ENCODE measurements at places on chromosomes 12 and 14. TPM values are rescaled to one million over a fixed set of nuclear protein-coding genes. Genes with fewer than 3 reads are reported as not detected.

DNA sequence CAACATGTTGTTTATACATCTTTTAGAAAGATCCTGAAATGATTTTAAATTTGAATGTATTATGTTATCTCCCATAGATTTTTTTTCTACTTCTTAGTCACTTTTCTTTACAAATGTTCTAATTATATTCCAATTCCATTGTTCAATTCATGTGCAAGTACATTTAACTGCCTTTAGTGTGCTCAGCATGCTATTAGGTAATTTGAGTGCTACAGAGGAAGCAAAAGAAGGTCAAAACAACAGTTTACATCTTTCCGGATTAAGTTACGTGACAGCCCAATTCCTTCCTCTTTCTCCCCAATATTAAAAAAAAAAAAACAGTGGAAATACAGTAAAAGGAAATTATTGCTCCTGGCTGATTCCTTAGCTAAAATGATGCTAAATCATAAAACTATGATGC is 98.3 kb downstream of the RTN1 start:
- no peak overlapping the region for H3K27ac ChIP-seq
- no peak for DNase-seq

- no peak overlapping the region for H3K4me3 ChIP-seq
- H3K4me1 ChIP-seq: no peaks in the 10 kb centered on the region
- no peak for DNase-seq
- H3K27me3 ChIP-seq: no peaks in the 10 kb centered on the region
- H3K36me3 ChIP-seq: no peaks in the 10 kb centered on the region
- no peak overlapping the region for H3K27ac ChIP-seq
These were observed 1351.7 kb upstream of the TMEM132C start for GRCh38 chr12:126915309-126915708.

DNA sequence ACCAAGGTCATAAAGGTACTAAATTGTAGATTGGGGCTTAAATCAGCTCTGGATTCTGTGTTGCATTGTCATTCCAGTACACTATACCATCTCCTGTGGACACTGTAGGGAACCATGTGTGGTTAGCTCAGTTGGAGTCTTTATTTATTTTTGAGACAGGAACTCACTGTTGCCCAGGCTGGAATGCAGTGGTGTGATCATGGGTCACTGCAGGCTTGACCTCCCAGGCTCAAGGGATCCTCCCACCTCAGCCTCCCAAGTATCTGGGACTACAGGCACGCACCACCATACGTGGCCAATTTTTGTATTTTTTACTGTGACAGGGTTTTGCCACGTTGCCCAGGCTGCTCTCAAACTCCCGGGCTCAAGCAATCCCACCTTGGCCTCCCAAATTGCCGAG is 6.7 kb downstream of the PAPOLA start:
- H3K4me3 ChIP-seq: no peak overlapping the region
- H3K27ac ChIP-seq: no peak overlapping the region
- no peaks in the 10 kb centered on the region for H3K27me3 ChIP-seq
- no peaks in the 10 kb centered on the region for H3K36me3 ChIP-seq
- no peak for DNase-seq
- H3K4me1 ChIP-seq: peaks cover 6% of the 10 kb centered on the region

- no peak overlapping the region for H3K27ac ChIP-seq
- H3K4me3 ChIP-seq: no peak overlapping the region
- no peaks in the 10 kb centered on the region for H3K4me1 ChIP-seq
- no peaks in the 10 kb centered on the region for H3K27me3 ChIP-seq
- no peaks in the 10 kb centered on the region for H3K36me3 ChIP-seq
These were observed 162.9 kb downstream of the ADGRD1 start for GRCh38 chr12:131116468-131117117.

DNA sequence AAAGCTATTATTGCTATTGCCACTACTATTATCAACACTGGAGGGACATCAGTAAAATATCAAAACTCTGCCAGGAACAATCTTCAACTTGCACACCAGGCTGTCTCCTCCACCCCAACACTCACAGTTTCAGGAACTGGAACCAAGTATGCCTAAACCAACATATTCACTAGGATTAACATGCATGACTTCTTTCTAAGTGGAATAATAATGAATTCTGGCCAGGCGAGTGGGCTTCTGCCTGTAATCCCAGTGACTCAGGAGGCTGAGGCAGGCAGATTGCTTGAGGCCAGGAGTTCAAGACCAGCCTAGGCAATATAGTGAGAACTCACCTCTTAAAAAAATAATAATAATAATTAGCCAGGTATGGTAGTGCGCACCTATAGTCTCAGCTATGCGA is 58.1 kb downstream of the TBX5 start:
- no peak for DNase-seq
- H3K27ac ChIP-seq: no peak overlapping the region
- H3K27me3 ChIP-seq: no peaks in the 10 kb centered on the region
- no peaks in the 10 kb centered on the region for H3K4me1 ChIP-seq

GRCh38 chr12:90630006-90630405 is 325.0 kb downstream of the CCER1 start:
- no peaks in the 10 kb centered on the region for H3K4me1 ChIP-seq
- H3K4me3 ChIP-seq: no peak overlapping the region
- H3K27ac ChIP-seq: no peak overlapping the region
- DNase-seq: no peak
- no peaks in the 10 kb centered on the region for H3K27me3 ChIP-seq
- no peaks in the 10 kb centered on the region for H3K36me3 ChIP-seq

DNA sequence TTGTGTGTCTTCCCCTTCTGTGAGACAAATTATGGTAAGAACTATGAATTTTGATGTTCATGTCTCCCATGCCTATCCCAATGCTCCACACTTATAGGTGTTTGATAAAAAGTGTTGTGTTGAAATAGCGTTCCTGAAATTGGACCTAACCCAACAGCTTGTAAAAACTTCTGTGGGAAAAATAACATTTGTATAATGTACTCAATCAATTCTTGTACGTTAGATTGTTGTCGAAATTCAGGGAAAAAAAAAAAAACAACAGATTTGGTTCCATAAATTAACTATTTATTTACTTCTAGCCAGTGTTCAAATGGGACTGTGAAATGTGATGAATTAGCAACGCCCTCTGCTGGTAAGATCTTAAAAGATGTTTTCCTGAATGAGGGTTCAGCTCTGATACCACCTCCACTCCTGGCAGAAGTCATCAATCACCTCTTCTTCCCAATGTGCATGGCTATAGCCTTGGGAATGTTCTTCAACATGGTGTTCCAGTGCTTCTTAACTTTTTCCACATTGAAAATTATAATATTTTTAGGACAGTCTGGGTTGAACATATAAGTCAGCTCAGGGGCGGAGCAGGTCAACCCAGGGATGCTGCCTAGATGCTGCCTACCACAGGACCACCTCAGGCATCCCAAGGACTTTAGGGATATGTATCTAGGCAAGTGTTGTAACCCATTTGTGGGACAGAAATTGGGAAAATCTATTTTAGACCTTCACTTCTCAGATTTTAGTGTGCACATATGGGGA is 170.6 kb downstream of the OTOGL start:
- DNase-seq: no peak
- no peaks in the 10 kb centered on the region for H3K4me1 ChIP-seq
- no peak overlapping the region for H3K27ac ChIP-seq

- no peak overlapping the region for H3K27ac ChIP-seq
- DNase-seq: no peak
- H3K27me3 ChIP-seq: no peaks in the 10 kb centered on the region
- no peaks in the 10 kb centered on the region for H3K4me1 ChIP-seq
- H3K4me3 ChIP-seq: no peak overlapping the region
- no peaks in the 10 kb centered on the region for H3K36me3 ChIP-seq
These were observed 83.3 kb upstream of the CSRP2 start for GRCh38 chr12:76962099-76962498.

GRCh38 chr14:72736308-72736707 is 157.6 kb downstream of the DPF3 start:
- H3K36me3 ChIP-seq: no peaks in the 10 kb centered on the region
- H3K27ac ChIP-seq: no peak overlapping the region
- no peak overlapping the region for H3K4me3 ChIP-seq
- no peaks in the 10 kb centered on the region for H3K4me1 ChIP-seq
- no peak for DNase-seq

DNA sequence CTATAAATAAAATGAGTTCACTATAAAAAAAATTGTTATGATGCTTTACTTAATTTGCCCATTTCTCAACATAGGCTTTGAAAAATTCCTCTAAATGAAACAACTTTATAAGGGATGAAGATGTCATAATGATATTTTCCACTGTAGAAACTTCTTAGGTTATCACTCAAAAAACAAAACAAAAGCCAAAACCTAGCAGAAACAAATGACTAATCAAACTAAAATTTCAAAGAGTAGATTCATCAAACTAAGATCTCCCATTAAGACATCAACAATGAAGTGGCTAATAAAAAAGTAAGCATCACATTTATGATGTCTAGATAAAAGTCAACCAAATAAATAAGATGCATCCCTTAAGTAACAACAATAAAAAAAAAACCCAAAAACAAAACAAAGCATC is 36.9 kb upstream of the TTC7B start:
- H3K4me1 ChIP-seq: no peaks in the 10 kb centered on the region
- no peak for DNase-seq
- no peaks in the 10 kb centered on the region for H3K36me3 ChIP-seq
- no peaks in the 10 kb centered on the region for H3K27me3 ChIP-seq
- no peak overlapping the region for H3K4me3 ChIP-seq

DNA sequence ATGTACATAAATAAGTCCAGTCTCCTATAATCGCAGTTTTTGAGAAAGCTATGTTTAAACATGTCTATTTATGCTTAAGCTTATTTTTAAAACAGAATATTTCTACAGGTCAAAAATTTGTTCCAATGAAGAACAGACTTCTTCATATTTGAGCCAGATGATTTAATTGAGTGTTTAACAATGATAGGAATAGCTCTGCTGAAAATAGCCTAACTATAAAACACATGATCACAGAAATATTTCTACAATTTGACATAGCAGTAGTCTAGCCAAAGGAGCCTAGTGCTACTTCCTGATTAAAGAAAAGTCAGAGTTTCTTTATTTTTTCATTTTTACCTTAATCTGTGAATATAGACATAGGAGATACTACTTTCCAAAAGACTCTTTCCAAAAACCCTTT is 29.4 kb downstream of the DCP1B start:
- H3K4me3 ChIP-seq: no peak overlapping the region
- peaks cover 3% of the 10 kb centered on the region for H3K4me1 ChIP-seq

DNA sequence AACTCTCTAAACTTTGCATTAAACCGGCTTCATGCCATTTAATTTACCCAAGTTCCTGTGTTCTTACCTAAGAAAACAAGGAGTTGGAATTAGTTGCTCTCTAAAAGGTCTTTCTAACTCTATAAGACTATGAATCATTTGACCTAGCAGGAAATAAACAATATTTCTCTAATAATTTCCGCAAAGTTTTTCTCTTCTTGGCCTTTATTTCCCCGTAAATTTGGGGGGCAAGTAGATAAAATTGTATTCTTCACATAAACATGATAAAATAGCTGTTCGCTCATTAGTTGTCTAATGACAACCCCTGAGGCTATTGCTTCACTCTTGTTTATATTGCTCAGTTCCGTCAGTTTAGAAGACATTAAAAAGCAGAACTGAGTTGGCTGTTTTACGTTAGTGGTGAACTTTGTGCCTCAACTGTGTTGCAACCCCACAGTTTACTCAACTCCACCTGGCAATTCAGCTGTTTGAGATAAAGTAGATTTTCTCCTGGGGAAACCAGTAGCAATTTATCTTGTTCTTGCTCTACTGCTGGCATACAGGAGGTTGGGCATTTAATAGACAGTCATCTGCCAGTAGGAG is 74.7 kb downstream of the BTG1 start:
- no peak overlapping the region for H3K27ac ChIP-seq
- H3K36me3 ChIP-seq: no peaks in the 10 kb centered on the region
- no peaks in the 10 kb centered on the region for H3K27me3 ChIP-seq
- H3K4me1 ChIP-seq: no peaks in the 10 kb centered on the region

The OAS3 gene
- 16.7 TPM for total RNA-seq

The C1QL4 gene
- total RNA-seq: not detected

The GRIN2B gene
- total RNA-seq: 0.03 TPM

The GLIPR1 gene
- total RNA-seq: 230 TPM

The CLEC4D gene
- 1.4 TPM for total RNA-seq

The PTPRR gene
- 0.45 TPM for total RNA-seq

Measured in aorta (tissue), 5 donors.